ENCODE measurements at places on chromosomes 7 and 10.

- no peak for DNase-seq
Measured at GRCh38 chr10:109886037-109886780, 37.1 kb downstream of the XPNPEP1 start.

DNA sequence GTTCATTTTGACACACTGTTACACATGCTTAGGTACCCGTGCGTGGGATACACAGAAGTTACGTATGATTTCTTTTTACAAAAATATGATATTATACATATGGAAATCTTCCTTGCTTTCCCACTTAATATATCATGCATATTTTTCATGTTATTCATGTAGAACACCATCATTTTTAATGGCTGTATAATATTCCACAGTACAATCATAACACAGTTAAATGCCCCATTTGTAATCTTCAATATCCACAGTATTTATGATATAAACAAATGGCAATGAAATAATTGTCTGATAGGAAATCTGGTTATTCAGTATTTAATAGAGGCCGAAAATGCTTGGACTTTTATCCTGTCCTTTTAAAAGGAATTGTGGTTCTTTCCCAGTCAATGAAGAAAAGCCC is 23.2 kb downstream of the VIPR2 start:
- DNase-seq = no peak

DNA sequence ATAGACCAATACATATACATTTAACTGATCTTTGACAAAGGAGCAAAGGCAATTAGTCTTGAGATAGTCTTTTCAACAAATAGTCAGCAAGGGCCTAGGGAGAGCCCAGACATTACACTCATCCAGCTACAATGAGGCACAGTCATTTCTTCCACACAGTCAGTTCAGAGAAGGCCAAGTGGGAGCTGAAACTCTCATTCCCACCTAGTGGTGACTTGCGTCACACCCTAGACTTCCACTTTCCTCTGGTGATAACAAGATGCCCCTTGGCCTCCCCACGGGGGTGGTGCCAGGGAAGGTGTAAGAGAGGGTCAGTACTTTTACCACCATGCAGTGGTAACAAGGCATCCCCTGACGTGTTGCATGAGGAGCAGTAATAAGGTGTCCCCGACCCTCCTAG is 8.0 kb downstream of the FRMPD2 start:
- no peak for DNase-seq

- DNase-seq = no peak
Measured at GRCh38 chr10:24912215-24912614, 40.2 kb downstream of the PRTFDC1 start.

GRCh38 chr10:93917064-93917391 is 23.2 kb downstream of the SLC35G1 start:
- DNase-seq = no peak

DNA sequence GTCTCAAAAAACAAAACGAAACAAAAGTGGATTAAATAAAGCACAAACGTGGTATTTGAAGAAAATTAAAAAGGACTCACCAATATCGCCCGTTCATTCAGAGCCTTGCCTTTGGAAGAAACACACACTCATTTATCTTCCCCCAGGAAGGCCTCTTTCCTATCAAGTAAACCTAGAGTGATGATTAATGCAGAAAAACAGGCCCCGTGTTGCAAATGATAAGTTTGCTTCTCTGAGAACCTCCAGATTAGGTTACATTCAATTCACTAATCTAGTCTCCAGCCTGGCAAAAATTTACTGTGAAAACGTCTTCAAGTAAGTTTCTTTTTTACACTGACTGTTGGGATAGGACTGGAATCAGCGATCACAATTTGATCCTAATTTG is 78.0 kb upstream of the C1GALT1 start:
- DNase-seq = no peak

- DNase-seq = no peak
Measured at GRCh38 chr10:116045366-116046356, 227.3 kb downstream of the GFRA1 start.

- DNase-seq = no peak
Measured at GRCh38 chr7:95593343-95593742, 3.0 kb downstream of the PDK4 start.

DNA sequence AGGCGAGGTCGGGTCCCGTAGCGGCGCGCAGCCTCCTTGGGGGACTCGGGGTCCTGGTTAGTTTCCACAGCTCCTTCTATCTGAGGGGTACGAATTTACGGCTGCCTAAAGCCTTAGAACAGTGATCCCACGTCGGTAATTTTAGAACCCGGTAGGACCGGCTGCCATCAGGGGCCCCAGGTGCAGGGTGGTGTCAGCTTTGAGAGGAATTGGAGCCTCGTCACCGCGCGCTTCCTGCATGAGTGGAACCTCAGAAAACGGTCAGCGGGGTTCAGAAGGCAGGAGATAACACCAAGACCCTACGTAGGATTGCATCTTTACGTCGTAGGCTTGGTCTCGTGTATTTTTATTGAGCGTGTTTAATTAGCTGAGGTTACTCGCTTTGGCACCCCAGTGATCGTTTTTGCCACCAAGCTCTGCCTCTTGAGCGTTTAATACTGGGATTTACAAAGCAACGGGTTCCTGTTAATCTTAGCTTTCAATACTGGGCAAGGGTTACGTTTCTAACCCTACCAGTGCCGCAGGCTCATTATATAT is 443 bp downstream of the RNF32 start:
- no peak for DNase-seq

- DNase-seq = no peak
Measured at GRCh38 chr10:110006358-110007160, 1.2 kb upstream of the ADD3 start.

GRCh38 chr7:31311552-31311951 is 29.0 kb downstream of the NEUROD6 start:
- no peak for DNase-seq

DNA sequence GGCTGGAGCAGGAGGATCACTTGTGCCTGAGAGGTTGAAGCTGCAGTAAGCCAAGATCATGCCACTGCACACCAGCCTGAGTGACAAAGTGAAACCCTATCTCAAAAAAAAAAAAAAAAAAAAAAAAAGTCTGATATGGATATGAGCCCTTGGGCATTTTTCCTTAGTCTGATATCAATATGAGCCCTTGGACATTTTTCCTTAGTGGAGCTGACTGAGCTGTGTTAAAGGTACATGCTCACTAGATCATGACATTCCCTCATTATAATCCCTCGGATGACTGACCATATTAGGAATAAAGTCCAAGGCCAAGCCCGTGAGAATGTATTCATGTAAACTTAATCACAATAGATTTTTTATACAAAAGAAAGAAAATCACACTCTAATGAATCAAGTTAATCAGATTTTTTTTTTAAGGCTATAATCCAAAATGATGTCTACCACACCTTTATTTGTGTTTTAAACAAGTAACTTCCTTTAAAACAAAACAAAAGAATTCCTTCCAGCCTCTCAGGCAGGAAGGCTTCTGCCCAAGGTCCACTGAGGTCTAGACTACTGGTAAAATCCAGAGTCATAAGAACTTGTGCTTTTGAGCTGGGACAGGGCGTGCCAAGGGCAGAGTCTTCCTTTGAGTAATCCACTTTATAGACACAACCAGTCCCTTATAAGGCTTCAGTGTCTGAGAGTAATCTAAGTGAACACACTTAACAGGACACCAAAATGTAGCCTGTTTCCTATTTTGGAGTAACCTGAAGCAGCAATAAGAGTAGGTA is 5.5 kb downstream of the PPA1 start:
- DNase-seq = no peak

DNA sequence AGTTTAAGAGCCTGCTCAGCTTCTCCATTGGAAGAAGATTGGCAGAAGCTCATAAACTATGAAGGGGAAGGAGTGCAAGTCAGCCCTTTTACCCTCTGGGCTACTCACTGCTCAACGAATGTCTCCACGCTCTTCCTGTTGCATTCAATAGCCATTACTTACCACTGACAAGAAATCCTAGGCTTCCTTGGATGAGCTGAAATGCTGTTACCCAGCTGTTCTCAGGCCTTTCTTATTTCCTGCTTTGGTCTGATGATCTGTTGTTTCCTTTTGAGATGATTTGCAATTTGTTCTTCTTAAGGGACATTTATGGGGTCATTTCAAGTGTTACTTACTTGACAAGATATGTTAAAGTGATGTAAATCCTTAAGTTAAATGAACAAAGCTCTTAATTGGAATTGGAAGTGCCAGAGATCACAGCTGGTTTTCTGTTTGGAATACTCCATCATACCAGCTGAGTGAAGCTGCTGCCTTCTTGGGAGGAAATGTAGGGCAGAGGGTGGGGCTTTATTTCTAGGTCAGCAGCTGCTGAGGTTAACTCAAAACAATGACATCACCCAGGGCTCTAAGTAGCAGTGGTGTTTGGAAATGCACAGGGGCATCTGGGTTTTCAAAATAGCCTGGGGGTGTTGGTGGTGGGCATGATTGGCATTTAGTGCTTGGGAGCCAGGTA is 170.0 kb downstream of the PRKCQ start:
- no peak for DNase-seq

DNA sequence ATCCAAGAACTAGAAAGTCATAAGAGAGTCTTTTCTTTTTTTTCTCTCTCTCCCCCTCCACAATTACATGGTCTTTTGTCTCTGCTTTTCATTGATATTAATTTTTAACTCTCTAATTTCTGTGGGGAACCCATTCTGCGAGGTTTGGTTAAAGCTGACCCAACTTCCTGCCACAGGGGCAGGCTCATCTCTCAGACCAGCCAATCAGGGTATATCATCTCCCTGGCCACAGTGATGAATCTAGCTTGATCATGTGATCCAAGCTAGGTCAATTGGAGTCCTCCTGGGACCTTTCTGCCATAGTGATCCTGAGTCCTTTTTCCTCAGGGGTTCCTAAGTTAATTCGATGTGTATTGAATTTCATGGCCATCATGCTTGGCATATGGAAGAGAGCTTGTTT is 38.0 kb upstream of the TRUB1 start:
- DNase-seq = no peak

GRCh38 chr7:2143450-2143849 is 89.3 kb downstream of the MAD1L1 start:
- no peak for DNase-seq

DNA sequence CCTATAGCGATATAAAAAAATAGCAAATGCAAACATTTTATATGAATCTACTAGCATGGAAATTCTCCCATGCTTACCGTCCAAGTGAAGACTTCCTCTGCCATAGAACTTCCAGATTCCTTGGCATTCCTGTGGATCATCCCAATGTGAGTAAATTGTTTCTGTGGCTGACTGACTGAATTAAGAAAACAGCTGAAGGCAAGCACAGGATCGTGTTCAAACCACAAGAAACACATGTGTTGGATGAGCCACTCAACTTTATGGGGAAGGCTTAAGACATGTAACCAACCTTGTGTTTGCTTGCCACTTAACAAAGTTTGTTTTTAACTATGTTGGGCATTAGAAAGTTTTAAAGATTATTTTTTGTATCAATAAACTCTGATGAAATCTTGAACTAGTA is 2.6 kb upstream of the MYPN start:
- DNase-seq = no peak

- DNase-seq = no peak
Measured at GRCh38 chr7:155917836-155918430, 105.7 kb upstream of the SHH start.

DNA sequence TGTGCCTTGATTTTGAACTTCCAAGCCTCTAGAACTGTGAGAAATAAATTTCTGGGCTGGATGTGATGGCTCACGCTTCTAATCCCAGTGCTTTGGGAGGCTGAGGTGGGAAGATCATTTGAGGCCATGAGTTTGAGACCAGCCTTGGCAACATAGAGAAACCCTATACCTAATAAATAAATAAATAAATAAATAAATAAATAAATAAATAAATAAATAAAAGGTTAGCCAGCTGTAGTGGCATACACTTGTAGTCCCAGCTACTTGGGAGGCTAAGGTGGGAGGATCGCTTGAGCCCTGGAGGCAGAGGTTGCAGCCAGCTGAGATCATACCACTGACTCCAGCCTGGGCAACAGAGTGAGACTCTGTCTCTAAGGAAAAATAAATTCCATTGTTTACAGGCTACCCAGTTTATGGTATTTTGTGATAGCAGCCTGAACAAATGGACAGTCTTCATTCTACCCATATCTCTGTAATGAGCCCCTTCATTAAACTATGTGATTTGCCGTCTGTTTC is 67.7 kb downstream of the STEAP1B start:
- no peak for DNase-seq

DNA sequence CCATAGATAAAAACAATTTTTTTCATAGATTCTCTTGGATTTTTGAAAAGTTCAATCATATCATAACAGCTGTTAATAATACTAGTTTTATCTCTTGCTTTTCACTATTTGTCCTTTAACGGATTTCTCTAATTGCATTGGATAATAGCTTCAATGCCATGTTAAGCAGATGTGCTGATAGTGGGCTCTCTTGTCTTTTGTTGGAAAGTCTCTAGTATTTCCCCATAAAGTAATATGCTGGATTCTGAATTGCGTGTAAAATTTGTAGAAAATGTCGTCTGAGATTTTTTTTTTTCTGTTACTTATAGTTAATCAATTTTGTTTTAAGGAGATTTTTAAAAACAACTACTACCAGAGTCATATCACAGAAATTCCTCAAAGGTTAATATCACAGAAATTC is 53.3 kb downstream of the TFPI2 start:
- no peak for DNase-seq

DNA sequence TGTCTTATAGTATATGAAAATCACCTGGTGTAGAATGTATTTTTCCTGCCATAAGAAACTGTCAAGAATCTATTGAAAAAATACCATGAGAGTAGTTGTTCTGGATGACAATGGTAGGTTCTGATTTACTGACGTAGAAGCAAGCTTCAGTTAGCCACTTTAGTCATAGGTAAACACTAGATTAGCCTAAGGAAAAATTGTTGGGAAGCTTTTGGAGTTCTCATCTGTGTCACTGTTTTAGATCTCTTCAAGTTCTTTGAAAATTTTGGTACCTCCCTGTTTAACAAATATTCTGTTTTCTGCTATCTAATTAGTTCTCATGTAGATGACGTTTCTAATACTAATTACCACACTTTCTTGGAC is 131.8 kb downstream of the ADK start:
- no peak for DNase-seq

DNA sequence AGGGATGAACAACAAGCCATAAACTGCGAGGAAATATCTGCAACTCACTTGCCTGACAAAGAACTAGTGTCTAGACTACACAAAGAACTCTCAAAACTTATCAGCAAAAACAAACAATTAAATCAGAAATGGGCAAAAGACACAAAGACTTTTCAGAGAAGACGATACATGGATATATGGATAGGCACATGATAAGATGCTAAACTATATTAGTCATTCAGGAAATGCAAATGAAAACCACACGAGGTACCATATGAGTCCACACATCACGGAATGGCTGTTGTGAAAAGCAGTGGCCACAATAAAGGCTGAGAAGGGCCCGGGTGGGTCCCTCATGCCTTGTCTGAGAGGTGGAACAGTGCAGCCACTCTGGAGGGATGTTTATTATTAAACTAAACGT is 267.8 kb downstream of the WDR37 start:
- DNase-seq = no peak
